ENCODE measurements at places on chromosomes 2 and 18.

- no peak for DNase-seq
Observed at GRCh38 chr2:40037303-40037702, 258.2 kb upstream of the THUMPD2 start.

- DNase-seq = no peak
Observed at GRCh38 chr2:113012436-113013335, 7.4 kb downstream of the IL36A start.

DNA sequence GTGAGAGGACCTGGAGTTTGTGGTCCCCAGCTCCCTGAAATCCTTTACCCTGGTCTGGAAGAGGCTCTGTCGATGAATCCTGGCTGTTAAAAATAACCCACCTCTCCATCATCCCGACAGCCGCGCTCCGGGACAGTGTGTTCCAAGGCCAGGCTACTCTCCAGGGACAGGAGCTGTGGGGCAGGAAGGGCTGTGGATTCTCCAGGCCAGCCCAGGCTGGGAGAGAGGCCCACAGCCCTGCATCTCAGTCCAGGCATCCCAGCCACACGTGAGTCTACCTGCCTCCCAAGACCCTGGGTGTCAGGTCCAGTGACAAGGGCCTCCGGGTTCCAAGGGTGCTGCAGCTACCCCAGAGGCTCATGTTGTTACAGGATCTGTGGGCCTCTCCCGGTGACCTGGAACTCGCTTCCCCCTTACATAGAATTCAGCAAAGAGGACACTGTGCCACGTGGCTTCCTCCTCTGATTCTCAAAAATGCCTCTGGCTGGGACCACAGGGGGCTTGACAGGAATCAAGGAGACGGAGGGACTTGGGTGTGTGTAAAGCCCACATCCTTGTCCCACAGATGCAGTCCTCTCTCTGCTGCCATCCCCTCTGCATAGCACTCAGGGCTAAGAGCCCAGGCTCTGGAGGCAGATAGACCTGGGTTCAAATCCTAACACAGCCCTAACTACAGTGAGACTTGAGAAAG is 17.3 kb downstream of the ADRA2B start:
- DNase-seq = no peak

GRCh38 chr2:119206201-119206600 is 17.4 kb upstream of the STEAP3 start:
- DNase-seq = no peak

DNA sequence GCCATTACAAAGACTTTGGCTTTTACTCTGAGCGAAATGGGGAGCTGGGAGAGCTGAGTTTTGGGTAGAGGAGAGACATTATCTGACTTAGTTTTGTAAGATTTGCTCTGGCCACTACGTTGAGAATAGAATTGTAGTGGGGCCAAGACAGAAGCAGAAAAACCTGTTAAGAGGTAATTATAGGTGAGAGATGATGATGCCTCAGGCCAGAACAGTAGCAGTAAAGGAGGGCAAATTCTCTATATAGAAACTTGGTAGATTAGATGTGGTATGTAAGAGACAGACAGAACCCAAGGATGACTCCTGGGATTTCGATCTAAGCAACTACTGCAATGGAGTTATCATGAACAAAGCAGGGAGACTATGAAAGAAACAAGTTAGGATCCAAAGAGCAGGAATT is 17.4 kb upstream of the CREB1 start:
- DNase-seq = no peak
